Keratinocyte (primary cell): ENCODE measurements at places on chromosomes 12 and 14.

DNA sequence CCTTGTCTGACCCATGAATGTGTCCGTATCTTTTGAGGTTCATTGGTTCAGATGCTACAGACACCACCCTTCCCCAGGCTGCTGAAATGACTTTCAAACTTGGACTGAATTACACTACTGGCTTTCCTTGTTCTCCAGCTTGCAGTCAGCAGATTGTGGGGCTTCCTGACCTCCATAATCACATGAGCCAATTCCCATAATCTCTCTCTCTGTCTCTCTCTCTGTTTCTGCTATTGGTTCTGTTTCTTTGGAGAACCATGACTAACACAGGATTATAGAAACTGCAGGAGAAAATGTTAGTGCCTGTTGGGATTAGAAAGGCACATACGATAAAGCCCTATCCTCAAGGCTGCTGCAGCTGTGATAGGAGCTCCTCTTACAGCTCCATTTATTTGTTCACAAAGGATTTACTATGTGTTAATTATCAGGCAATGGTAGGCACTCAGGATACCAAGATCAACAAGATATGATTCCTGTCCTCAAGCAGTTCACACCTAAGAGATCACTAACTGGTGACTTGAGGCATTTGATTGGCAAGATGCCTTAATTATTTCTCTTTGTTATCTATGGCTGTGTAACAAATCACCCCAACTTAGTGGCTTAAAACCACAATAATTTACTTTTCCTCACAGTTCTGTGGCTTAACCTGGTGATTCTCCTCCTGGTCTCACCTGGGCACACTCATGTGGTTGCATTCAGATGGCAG, 10.2 kb upstream of the NYNRIN start:
- no peak overlapping the region for H3K4me3 ChIP-seq
- H3K27me3 ChIP-seq, result no peaks in the 10 kb centered on the region
- H3K27ac ChIP-seq, result no peak overlapping the region
- H3K36me3 ChIP-seq, result no peaks in the 10 kb centered on the region

- no peaks in the 10 kb centered on the region for H3K27me3 ChIP-seq
- H3K4me1 ChIP-seq, result peaks cover 2% of the 10 kb centered on the region
- no peak for DNase-seq
These were observed 49.1 kb upstream of the OTOGL start for GRCh38 chr12:80050236-80050635.

DNA sequence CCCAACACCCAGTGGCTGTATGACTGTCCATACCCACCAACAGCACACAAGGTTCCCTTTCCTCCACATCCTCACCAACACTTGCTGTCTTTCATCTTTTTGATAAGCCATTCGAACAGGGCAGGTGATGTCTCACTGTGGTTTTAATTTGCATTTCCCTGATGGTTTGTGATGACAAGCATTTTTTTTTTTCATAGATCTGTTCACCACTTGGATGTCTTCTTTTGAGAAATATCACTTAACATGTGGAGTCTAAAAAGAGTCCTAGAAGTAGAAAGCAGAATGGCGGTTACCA, 198.1 kb upstream of the DIO3 start:
- H3K27ac ChIP-seq, result no peak overlapping the region
- no peaks in the 10 kb centered on the region for H3K4me1 ChIP-seq
- DNase-seq, result no peak
- no peaks in the 10 kb centered on the region for H3K27me3 ChIP-seq
- H3K36me3 ChIP-seq, result no peaks in the 10 kb centered on the region
- H3K4me3 ChIP-seq, result no peak overlapping the region

- DNase-seq, result no peak
- H3K27me3 ChIP-seq, result no peaks in the 10 kb centered on the region
- no peak overlapping the region for H3K27ac ChIP-seq
- H3K4me3 ChIP-seq, result no peak overlapping the region
These were observed 25.9 kb upstream of the BMP4 start for GRCh38 chr14:53982546-53982945.

GRCh38 chr12:71636704-71637115, 26.9 kb downstream of the ZFC3H1 start:
- no peaks in the 10 kb centered on the region for H3K27me3 ChIP-seq
- no peak overlapping the region for H3K27ac ChIP-seq
- DNase-seq, result peak; percentile 26
- no peaks in the 10 kb centered on the region for H3K4me1 ChIP-seq

GRCh38 chr14:104253901-104254353, 115.5 kb downstream of the KIF26A start:
- no peaks in the 10 kb centered on the region for H3K36me3 ChIP-seq
- H3K27ac ChIP-seq, result no peak overlapping the region
- no peaks in the 10 kb centered on the region for H3K27me3 ChIP-seq
- DNase-seq, result no peak

GRCh38 chr12:96395236-96395635, 5.0 kb downstream of the CDK17 start:
- no peak for DNase-seq
- H3K27me3 ChIP-seq, result no peaks in the 10 kb centered on the region
- no peaks in the 10 kb centered on the region for H3K36me3 ChIP-seq
- H3K4me1 ChIP-seq, result peaks cover 12% of the 10 kb centered on the region

- no peaks in the 10 kb centered on the region for H3K36me3 ChIP-seq
- H3K4me1 ChIP-seq, result no peaks in the 10 kb centered on the region
- H3K4me3 ChIP-seq, result no peak overlapping the region
- no peak overlapping the region for H3K27ac ChIP-seq
- no peak for DNase-seq
These were observed 111.9 kb downstream of the SLC41A2 start for GRCh38 chr12:104846056-104846767.

DNA sequence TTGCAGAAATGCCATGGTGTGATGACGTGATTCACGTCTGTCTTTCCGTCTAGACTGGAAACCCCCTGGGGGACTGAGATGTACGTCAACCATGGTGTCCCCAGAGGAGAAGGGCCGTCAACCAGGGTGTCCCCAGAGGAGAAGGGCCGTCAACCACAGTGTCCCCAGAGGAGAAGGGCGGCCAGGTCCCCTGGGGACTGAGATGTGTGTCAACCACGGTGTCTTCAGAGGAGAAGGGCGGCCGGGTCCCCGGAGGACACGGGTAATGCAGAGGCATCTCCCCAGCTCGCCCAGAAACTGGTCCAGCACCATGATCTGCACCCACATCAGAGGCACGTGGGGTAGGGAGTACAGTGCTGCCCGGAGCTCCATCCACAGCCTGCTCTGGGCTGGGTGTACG, 30.6 kb upstream of the GALNT9 start:
- no peaks in the 10 kb centered on the region for H3K4me1 ChIP-seq
- H3K36me3 ChIP-seq, result no peaks in the 10 kb centered on the region
- H3K4me3 ChIP-seq, result no peak overlapping the region
- no peak for DNase-seq
- H3K27ac ChIP-seq, result no peak overlapping the region

DNA sequence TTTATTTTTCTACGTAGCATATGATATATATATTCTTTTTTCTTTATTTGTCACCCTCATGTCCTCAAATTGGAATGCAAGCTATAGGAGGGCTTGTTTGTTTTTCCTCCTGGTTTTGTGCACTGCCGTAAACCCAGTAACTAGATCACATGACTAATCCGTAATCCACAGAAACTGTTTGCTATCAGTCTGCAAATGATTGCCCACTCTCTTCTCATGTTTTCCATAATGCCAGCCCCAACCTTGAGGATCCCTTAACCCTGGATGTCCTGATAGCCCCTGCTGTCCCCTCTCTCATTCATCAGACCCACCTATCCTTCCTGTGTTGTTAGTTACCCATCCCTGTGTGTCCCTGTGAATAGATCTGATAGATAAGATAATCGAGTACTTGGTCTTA, 94.0 kb downstream of the TSPAN9 start:
- H3K4me1 ChIP-seq, result peaks cover 34% of the 10 kb centered on the region
- H3K27ac ChIP-seq, result peak overlapping the region; percentile 70
- no peaks in the 10 kb centered on the region for H3K27me3 ChIP-seq
- DNase-seq, result no peak

GRCh38 chr12:94092516-94093241, 55.7 kb upstream of the PLXNC1 start:
- no peak for DNase-seq
- no peaks in the 10 kb centered on the region for H3K36me3 ChIP-seq
- no peaks in the 10 kb centered on the region for H3K27me3 ChIP-seq
- no peak overlapping the region for H3K27ac ChIP-seq
- no peak overlapping the region for H3K4me3 ChIP-seq
- H3K4me1 ChIP-seq, result peaks cover 20% of the 10 kb centered on the region

- no peaks in the 10 kb centered on the region for H3K27me3 ChIP-seq
- no peaks in the 10 kb centered on the region for H3K36me3 ChIP-seq
- no peak overlapping the region for H3K27ac ChIP-seq
These were observed 38.0 kb upstream of the BCL7A start for GRCh38 chr12:121983536-121984210.

GRCh38 chr14:21024585-21025370, at the start of gene NDRG2:
TSS of gene NDRG2 (minus strand) at chr14:21025061. CDS start at chr14:21023315, 1,746 bp downstream.
- peak within 1 kb of the TSS; percentile 62 for H3K4me3 ChIP-seq
- H3K36me3 ChIP-seq, result no peaks in the 10 kb centered on the region
- H3K27ac ChIP-seq, result no peak within 1 kb of the TSS
- peaks cover 6% of the 10 kb centered on the region for H3K4me1 ChIP-seq
- peaks cover 17% of the 10 kb centered on the region for H3K27me3 ChIP-seq
- DNase-seq, result no peak

GRCh38 chr12:116524964-116525379, 34.2 kb upstream of the MAP1LC3B2 start:
- H3K27me3 ChIP-seq, result no peaks in the 10 kb centered on the region
- H3K36me3 ChIP-seq, result no peaks in the 10 kb centered on the region
- peak overlapping the region; percentile 93 for H3K27ac ChIP-seq
- DNase-seq, result peak; percentile 56
- H3K4me1 ChIP-seq, result peaks cover 62% of the 10 kb centered on the region
- peak overlapping the region; percentile 29 for H3K4me3 ChIP-seq

DNA sequence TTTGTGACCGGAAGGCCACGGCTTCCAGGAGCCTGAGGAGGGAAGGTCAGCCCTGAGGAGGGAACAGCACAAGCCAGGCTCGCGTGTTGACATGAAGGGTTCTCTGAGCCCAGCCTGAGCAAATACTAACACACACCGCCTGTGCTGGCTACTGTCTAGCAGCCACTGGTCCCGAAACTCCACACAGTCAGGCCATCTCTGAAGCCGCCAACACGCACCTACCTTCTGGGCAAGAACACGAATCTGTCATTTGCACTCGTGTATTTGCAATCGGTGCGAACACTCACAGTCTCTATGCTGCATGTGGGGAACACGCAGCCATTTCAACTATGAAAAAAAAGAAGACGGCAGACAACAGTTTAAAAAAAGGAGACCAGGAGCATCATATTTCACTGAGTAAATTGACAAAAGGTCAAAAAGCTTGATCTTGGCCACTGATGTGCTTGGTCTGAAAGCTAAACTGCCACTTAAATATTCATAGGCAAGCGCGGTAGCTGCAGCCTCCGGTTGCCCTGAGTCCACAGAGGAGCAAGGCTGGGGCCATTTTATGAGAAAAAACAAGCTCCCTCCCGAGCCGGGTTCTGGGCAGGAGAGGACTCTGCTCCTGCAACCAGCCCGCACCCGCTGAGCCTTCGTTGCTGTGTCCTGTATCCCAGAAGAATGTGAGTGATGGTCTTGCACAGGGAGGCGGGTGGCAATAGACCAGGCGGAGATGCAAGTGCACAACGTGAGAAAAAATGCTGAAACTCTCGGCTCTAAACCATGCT, 57.8 kb downstream of the RIMBP2 start:
- no peak overlapping the region for H3K4me3 ChIP-seq
- no peak for DNase-seq
- no peaks in the 10 kb centered on the region for H3K36me3 ChIP-seq
- H3K27me3 ChIP-seq, result no peaks in the 10 kb centered on the region
- H3K4me1 ChIP-seq, result no peaks in the 10 kb centered on the region
- H3K27ac ChIP-seq, result no peak overlapping the region

- no peaks in the 10 kb centered on the region for H3K36me3 ChIP-seq
- no peaks in the 10 kb centered on the region for H3K27me3 ChIP-seq
- peaks cover 23% of the 10 kb centered on the region for H3K4me1 ChIP-seq
- no peak for DNase-seq
- no peak overlapping the region for H3K27ac ChIP-seq
These were observed 6.9 kb downstream of the ATP2B1 start for GRCh38 chr12:89701606-89702206.

DNA sequence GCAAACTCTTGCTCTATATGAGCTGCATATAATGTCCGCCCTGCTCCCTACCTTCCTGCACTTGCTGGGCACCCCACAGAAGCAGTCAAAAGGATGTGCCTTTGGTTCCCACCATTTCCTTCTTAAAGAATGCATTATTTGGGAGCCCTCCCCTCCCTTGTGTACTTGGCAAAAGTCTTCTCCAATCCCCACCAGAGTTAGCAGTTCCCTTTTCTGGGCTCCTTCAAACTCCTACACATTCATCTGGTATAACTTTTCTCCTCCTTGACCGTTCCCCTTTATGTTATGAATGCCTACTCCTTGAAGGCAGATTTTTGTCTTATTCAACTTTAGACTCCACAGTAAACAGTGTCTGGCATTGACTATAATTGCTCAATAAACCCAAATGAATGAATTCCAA, 27.8 kb downstream of the AREL1 start:
- peaks cover 15% of the 10 kb centered on the region for H3K36me3 ChIP-seq
- H3K27me3 ChIP-seq, result no peaks in the 10 kb centered on the region
- no peaks in the 10 kb centered on the region for H3K4me1 ChIP-seq
- DNase-seq, result no peak
- no peak overlapping the region for H3K4me3 ChIP-seq

DNA sequence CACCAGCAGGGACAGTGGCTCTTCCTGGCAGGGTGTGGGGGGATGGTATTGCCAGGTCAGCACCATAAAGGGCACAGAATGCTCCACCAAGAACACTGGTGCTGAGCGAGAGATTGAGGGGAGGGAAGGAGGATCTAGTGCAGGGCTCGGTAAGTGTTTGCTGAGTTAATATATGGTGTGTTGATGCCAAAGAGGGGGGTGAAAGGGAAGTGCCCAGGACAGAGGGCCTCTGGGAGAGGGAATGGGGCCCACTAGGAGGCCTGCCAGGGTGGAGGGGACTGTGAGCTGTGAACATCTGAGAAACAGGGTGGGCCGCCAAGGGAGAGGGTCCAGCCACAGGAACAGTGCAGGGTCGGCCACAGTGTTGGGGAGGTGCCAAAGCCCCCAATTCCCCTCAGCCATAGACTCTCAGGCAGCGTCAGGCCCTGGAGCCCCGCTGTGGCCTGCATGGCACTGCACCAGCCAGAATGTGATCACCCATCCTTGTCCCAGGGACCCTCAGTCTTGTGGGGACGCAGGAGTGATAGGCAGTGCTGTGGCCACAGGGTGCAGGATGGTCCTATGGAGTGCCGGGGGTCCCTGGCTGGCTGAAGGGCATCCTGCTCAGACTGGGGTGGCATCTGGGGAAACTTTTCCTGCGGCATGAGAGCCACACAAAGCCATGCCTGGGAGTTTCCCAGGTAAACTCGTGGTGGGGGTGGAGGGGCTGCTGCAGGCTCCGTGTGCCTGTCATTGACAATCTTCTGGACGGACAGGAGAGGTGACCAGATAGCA, 11.9 kb downstream of the RIN3 start:
- H3K27me3 ChIP-seq, result no peaks in the 10 kb centered on the region
- DNase-seq, result no peak
- H3K36me3 ChIP-seq, result no peaks in the 10 kb centered on the region
- no peak overlapping the region for H3K4me3 ChIP-seq
- H3K27ac ChIP-seq, result no peak overlapping the region

- no peaks in the 10 kb centered on the region for H3K36me3 ChIP-seq
- peak overlapping the region; percentile 85 for H3K4me3 ChIP-seq
- DNase-seq, result no peak
- H3K4me1 ChIP-seq, result peaks cover 28% of the 10 kb centered on the region
- H3K27me3 ChIP-seq, result no peaks in the 10 kb centered on the region
- H3K27ac ChIP-seq, result peak overlapping the region; percentile 97
These were observed 413.7 kb downstream of the PCNX1 start for GRCh38 chr14:71320734-71321573.
